Naive thymus-derived CD8-positive, alpha-beta T cell (primary cell): ENCODE measurements at places on chromosomes 1 and 21. TPM values are rescaled to one million over a fixed set of nuclear protein-coding genes. Genes with fewer than 3 reads are reported as not detected.

- no peak for DNase-seq
These were observed 42.6 kb upstream of the KLF17 start for GRCh38 chr1:44076066-44076465.

DNA sequence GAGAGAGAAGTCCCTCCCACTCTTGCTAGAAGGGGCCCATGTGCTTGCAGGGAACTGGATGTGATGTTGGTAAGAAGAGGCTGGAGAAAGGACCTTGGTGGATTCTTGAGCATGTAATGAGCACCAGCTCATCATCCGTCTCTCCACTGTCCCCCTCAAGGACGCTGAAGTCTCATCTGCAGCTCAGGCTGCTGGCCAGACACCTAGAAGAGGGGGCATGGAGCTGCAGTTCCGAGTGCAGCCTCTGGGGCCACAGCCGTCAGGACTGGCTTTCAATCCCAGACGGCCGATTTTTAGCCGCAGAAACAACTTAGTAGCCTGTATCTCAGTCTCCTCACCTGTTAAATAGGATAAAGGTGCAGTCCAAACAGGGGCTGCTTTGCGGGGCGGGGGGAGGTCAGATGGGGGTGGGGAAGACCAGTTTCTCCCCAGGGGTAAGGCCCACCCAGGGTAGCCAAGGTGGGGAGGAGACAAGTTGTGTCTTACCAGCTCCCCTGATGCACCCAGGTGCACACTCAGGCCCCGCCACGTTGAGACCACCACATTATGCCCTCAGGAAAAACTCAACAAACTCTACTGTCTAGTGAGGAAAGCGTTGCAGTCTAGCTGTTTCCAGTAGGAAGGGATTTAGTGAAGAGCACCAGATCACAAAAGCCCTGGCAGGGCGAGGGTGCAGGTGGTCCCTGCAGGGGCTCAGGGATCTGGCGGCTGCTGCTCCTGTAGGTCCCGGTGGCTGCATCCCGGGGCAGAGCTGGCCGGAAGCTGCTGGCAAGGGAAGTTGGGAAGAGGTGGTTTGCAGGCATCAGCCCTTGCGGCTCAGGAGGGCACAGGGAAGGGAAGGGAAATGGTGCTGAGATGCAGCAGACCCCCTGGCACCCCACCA, 29.5 kb downstream of the LDLRAP1 start:
- peak; percentile 54 for DNase-seq

VHLL gene
- not detected for polyA plus RNA-seq

DNA sequence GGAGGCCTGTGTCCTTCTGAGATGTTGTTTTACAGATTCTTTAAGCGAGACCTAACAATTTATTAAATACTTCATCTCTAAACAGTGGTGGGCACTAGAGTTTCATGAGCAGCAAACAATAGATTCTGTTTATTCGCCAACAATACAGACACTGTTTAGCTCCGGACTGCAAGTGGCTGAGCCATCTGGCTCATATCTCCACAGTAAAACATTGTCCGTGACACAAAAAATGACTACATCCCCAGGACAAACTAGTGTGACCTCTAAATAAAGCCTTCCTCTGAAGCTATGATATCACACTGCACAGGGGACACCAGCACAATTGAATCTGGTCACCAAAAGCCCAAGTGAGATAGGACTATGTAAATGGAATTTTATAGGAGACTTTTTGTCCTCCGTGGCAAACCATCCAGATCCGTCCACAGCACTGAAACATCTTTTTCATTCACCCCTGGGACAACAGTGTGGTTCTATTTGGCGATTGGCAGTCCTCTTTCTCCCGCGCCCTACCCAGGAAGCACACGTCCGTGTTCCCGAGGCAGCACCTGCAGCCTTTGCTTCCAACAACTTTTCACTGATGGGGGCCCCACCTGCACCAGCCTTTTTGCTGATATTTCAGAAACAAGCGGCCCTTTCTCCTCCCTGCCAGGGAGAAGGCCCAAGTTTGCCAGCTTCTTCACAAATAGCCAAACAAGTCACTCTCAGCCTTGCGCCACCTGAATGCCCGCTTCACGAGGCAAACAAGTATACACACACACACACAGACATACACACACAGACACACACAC, 47.4 kb downstream of the OLIG1 start:
- no peak for DNase-seq

DNA sequence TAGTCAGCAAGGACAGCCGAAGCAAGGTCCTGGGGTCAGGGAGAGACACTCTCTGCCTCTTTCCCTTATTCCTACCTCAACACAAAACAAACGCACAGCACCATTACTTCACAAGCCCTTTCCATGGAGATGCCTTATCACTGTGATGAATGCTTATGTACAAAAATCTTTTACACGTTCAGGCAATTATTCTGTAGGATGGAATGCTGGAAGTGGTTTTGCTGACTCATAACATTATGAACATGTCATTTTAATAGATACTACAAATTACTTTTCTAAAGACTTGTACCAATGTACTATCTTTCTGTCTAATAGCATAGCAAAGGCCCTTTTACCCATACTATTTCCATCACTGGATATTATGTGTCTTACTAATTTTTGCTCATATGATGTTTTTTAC, 98.4 kb downstream of the TTLL7 start:
- DNase-seq: no peak

GRCh38 chr1:37480125-37480466, 5.7 kb downstream of the ZC3H12A start:
- no peak for DNase-seq

DNA sequence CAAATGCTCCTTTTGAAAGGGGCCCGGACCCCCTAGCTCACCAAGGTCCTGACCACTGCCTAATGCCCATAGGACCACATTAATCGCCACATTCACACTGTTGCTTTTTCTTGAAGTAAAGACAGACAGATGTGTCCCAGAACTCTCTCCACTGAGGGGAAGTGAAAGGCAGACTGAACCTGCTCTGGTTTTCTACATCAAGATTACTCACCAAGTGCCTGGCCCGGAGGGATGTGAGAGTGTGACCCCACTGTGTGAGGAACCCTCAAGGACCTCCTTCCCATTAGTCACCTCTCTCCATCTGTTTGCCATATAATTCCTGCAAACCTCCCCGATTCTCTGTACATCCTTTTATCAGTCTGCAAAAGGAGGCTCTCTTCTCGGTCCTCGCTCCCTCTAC, 381.5 kb downstream of the OMA1 start:
- DNase-seq: no peak

RIMS3 gene
- polyA plus RNA-seq: 1.5 TPM

DNA sequence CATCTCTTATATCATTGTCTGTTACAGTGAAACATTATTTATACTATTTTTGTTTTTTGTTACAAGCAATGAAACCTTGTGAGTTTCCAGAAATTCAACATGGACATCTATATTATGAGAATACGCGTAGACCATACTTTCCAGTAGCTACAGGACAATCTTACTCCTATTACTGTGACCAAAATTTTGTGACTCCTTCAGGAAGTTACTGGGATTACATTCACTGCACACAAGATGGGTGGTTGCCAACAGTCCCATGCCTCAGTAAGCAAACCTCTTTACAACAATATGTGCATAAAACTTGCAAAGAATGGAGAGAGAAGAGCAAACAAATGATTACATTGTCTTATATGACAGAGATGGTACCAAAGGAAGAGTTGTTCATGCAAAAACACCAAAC, 22.4 kb downstream of the CFHR4 start:
- no peak for DNase-seq

DNA sequence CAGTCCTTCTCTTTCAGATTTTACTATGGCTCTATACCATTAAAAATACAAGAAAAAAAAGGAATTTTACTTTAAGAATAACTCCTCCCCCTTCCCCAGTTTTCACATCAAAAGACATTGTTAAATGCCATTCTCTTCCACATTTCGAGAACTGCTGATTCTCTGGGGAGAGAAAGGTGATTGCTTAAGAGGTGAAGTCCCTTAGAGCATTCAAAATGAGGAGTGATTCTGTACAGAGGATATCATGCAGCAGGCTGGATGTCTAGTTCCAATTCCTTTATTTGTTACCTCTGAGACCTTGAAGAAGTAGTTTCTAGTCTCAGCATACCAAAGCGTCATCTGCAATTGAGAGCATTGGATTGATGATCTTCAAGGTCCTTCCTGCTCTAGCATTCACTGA, 46.9 kb downstream of the FMO3 start:
- DNase-seq: no peak

ATP1A4 gene
- polyA plus RNA-seq: not detected

KCNE2 gene
- polyA plus RNA-seq: not detected

PER3 gene
- polyA plus RNA-seq: 2.8 TPM

SORT1 gene
- polyA plus RNA-seq: 0.43 TPM

DNA sequence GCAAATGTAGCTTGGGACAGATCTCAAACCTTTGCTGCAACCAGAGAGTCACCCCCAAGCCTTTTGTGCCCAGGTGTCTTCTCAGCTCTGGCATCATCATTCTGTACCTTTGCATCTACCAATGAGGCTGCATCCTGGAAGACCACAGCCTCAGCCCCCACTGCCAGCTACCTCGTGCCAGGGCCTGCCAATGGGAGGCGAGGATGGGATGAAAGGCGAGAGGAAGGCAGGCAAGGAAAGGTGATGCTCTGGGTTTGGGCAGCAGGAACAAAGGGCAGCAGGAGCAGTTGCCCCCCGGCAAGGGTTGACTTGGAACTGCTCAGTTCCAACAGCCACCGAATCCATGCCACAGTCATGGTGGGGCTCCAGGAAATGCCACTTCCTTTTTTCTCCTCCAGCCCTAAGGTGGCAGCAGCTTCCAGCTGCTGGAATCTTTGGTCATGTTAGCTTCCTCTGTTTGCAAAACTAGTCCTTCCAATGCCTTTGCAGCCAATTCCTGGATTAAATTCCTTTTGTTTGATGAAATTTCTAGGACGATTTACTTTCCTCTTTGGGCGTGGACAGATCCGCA, 651.6 kb downstream of the NPHP4 start:
- no peak for DNase-seq

GRCh38 chr1:246145900-246146299, 361.2 kb downstream of the SMYD3 start:
- no peak for DNase-seq

C1orf210 gene
- polyA plus RNA-seq: not detected

GRCh38 chr1:54462597-54463258, 56.5 kb upstream of the SSBP3 start:
- DNase-seq: no peak

BLACAT1 gene
- not detected for polyA plus RNA-seq
